GM10248 (cell line): ENCODE measurements at places on chromosomes 3 and 15.
A peak's percentile ranks its signal among the peaks of the same experiment; 100 is the strongest.

DNA sequence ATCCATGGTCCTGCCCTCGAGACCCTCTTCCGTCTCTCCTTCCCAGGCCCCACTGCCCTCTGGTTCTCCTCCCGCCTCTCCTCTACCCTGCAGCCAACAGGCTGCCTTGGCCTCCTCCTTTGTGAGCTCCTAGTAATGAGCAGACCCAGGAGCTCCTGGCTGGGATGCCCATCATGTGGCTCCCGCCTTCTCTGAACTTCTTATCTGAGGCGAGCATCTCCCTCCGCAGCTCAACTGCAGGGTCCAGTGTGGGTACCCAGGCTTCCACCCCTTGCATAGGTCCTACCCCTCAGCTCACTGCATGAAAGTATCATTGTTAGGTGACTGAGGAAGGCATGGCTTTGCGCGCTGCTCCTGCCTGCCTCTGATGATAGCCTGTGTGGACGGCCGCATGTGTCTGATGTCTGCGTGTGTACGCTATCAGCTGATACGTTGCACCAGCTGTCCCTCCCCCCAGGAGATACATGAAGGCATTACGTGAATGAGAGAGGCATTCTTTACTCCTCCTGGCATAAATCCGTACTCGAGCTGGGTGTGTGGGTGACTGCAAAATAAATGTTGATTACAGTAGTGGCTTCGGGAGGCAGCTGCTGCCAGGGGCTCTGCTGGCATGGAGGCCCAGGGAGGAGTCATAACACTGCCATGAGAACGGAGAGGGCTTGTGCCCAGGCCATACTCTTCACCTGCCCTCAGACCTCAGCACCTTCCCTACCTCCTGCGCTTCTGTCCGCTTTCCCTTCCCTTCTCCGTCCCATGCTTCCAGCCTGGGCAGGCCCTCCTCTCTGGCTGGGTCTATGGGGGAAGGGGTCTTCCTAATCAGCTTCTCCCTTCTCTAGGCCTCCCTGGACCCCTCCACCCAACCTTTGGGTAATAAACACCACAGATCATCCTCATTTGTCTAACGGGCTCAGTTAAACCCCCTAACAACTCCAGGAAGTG is 48.8 kb downstream of the ZNF710 start:
- no peak for DNase-seq

- no peak for DNase-seq
These were observed 330.9 kb upstream of the C2CD4B start for GRCh38 chr15:62495670-62496614.

GRCh38 chr3:60475096-60475495 is 776.2 kb downstream of the FHIT start:
- no peak for DNase-seq

DNA sequence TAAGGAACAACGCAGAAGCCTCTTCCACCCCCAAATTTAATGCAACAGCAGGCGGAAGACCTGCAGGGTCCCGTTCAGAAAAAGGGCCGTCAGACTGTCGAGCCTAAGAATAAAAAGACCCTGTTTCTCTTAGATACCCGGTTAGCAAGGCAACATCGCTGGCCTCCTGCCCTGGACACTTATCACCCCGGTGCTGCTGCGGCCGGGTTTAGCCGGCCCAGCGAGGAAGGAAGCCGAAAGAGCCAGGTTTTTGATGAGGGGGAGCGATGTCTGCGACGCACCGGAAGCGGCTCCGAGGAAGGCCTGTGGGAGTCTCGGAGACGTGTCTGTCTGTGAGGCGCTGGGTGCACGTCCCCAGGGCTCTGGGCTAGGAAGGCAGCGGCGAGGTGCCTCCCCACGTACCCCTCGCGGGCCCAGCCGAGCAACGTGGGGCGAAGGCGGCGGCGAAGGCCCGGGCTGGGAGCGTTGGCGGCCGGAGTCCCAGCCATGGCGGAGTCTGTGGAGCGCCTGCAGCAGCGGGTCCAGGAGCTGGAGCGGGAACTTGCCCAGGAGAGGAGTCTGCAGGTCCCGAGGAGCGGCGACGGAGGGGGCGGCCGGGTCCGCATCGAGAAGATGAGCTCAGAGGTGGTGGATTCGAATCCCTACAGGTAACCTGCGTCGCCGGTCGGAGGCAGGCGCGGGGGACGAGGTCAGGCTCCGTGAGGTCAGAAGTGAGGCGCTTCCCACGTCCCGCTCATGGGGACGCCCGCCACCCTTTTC is at the start of gene UBA5:
UBA5 (plus strand) TSS at position 278 of the 759 bp plus-strand sequence; CDS start at position 487, 209 bp downstream.
- peak; percentile 83 for DNase-seq
